Epithelial cell of alveolus of lung (primary cell): ENCODE measurements at places on chromosomes 13 and 19. TPM values are rescaled to one million over a fixed set of nuclear protein-coding genes. Genes with fewer than 3 reads are reported as not detected.

The PNMA8A gene
- total RNA-seq, result 1.1 and 4.7 TPM in 2 replicates

The CAPN12 gene
- total RNA-seq, result 0.13 and 0.16 TPM in 2 replicates

The MBD3L3 gene
- total RNA-seq, result not detected in 2 replicates

The ADAMTSL5 gene
- total RNA-seq, result 5.0 and 15.2 TPM in 2 replicates

The ZNF71 gene
- total RNA-seq, result 7.0 and 11.7 TPM in 2 replicates

The PSG7 gene
- total RNA-seq, result not detected in 2 replicates

The ANKRD27 gene
- 16.0 and 20.7 TPM in 2 replicates for total RNA-seq

The CATSPERD gene
- not detected in 2 replicates for total RNA-seq
